ENCODE measurements at places on chromosomes 6 and 20.

DNA sequence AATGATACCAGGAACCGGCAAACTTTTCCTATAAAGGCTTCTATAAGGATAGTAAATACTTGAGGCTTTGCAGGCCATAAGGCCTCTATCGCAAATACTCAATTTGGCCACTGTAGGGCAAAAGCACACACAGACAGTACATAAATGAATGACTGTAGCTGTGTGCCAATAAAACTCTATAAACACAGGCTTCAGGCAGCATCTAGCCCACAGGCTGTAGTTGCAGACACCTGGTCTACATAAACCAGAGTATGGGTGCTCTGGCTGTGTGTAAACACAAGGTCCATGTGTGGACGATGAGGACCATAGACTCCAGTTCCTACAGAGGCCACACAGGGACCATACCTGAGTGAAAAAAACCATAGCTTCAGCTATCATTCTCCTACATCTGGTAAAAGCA is 52.2 kb downstream of the ZMYND8 start:
- DNase-seq: no peak

DNA sequence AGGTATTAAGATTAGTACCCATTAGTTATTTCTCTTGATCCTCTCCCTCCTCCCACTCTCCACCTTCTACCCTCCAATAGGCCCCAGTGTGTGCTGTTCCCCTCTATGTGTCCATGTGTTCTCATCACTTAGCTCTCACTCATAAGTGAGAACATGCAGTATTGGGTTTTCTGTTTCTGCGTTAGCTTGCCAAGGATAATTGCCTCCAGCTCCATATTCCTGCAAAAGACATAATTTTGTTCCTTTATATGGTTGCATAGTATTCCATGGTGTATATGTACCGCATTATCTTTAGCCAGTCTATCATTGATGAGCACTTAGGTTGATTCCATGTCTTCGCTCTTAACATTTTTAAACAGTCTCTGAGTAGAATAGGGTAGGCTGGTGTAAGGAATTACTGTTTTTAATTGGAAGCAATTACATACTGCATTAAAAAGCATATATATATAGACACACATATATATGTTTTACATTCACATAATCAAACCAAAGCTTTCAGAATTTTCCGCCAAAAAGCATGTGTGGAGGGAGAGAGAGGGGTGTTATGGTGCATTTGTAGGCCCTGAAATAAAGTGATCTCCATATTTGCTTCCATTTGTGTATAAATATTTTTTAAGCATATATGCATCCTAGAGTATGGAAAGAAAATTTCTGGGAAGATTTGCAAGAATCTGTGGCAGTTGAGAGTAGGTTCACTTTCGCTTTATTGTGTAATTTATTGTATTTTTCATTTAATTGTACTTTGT is 709 bp upstream of the ANKEF1 start:
- DNase-seq: no peak

DNA sequence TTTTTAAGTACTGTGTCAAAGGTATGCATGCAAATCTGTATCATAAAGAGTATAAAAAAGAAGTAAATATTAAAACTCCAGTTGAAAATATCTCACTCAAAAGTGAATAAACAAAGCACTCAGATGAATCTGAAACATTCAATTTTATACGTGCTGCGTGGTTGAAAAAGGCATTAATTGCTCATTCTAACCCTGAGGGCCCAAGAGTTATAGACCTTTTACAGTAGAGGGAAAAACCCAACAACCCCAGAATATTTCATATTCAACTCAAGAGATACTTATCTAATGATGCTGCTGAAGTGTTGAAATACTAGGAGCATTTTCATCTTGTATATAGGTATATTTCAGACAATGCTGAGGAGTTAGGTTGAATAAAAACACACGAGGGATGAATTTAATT is 862.8 kb upstream of the CITED2 start:
- DNase-seq: no peak

DNA sequence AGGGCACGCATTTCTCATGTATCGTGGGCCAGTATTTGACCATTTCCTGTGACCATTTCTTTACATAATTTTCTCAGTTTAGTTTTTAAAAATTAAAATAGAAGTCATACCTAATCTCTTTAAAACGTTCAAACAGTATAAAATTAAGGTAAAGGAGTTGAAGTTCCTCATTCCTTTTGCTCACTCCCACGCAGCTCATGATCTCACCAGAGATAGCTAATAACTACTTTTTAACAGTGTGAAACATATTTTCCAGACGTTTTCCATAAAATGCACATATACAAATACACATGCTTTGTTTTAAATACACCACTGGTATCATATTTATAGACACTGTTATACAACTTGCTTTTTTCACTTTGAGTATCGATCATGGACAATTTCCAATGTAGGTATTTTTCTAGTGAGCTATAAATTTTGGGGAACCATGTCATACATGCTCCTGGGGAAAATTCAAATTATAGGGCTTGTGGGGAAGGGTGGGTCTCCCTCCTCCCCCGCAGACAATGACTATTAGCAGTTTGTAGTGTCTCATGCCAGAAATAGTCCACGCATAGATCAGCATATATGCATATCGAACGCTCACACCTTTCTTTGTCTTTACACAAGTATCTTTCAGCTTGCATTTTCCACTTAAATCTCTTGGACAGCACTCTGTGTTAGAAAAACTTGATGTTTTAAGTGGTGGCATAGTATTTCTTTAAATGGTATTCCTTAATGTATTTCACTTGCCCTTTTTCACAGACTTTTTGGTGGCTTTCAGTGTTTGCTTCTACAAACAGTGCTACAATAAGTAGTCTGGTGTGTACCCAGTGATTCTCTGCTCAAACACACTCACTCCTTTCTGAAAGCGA is 145.5 kb upstream of the ZNF217 start:
- DNase-seq: no peak

- DNase-seq: no peak
Measured at GRCh38 chr6:26142026-26142425, 54.8 kb downstream of the HFE start.

GRCh38 chr6:132728616-132729015 is 14.8 kb upstream of the VNN1 start:
- DNase-seq: no peak

- no peak for DNase-seq
Measured at GRCh38 chr6:148293181-148293995, 49.2 kb upstream of the SASH1 start.

DNA sequence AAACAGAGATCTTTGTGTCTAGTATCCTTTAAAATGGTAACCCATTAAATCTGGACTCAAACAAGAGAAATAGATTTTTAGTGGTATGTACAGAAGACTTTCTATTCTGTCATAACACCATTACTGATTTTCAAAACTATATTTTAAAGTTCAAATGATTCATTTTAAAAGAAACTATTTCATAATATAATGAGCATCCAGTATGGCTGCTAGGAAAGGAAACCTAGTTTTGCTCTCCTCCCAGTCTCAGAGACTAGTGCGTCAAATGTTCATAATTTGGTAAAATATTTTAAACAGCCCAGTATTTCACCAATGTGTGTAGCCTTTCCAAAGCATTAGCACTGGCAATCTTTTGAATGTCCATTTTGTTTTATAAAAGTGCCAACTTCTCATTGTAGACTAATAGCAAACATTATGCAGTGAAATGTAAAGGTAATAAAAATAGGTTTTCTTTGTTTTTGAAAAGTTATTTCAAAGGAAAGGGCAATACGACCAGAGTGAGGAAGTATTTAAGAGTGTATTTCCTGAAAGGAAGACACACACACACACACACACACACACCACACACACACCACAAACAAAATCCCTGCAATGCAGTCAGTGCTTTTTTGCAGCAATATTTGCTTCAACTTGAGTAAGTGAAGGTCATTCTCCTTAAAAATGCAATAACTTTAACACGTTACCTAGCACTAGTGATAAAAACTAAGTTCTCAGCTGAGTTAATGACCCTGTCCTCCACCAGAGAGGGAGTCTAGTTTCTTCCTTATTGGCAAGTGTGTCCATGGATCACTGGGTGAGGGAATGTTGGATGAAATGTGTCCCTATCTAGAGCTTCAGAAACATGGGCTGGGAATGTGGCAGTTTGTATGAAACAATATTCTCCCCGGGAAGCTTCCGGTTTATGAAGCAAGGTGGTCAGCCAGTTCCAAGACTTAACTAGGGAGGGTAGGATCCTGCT is 4.6 kb downstream of the PPP1R3G start:
- no peak for DNase-seq

GRCh38 chr20:63977739-63978276 is 1.6 kb downstream of the SAMD10 start:
- no peak for DNase-seq

DNA sequence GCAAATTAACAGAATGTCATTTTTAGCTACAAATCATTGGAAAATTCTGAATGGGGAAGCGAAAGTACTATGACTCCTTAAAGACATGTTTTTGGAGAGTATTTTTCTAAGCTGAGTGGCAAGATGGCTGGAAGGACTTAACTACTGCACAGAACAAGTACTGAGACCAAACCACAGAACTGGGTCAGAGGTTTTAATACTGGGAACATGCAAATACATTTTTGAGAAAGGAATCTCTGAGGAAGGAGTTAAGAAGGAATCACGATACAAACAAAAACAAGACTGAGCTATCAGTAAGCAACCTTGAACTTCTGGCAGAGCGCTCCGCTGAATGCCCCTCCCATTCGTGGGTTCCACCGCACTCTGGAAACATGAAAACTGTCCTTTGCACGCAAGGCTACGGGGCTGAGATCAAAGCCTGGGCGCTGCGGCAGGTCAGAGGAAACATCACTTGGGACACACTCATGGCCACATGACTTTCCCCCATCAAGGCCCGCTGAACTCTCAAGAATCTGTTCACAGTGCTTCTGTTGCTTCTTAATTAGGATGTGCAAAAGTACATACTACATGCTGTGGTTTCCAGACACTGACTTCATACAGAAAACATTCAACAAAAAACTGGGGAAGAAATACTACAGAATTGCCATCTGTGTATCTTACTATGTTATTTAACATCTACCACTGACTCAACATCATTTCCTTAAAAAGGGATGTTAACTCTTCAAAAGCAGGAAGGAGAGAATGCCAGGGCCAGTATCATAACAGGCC is 27.8 kb downstream of the SLC23A2 start:
- peak; percentile 78 for DNase-seq

- peak; percentile 96 for DNase-seq
Measured at GRCh38 chr20:19976595-19977372, 40.4 kb upstream of the NAA20 start.

DNA sequence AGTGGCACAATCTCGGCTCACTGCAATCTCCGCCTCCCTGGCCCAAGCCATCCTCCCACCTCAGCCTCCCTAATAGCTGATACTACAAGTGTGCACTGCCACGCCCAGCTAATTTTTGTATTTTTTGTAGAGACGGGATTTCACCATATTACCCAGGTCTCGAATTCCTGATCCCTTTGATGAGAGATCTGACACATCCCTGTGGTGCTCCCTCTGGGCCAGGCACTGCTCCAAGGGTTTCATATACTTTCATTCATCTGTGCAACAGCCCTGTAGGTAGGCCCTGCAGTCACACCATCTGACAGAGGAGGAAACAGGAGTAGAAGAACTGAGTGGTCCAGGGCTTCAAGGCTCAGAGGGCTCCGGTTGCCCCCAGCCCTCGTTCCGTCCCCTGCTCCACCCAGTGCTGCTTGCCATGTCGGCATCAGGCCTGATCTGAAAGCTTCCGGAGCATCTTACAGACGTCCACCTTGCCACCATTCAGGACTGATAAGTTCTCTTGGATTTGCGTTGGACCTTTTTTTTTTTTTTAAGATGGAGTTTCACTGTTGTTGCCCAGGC is 3.3 kb downstream of the ZGPAT start:
- no peak for DNase-seq

GRCh38 chr6:39770446-39770845 is 21.7 kb upstream of the DAAM2 start:
- DNase-seq: no peak

GRCh38 chr20:52200870-52201269 is 9.3 kb upstream of the ZFP64 start:
- DNase-seq: no peak

DNA sequence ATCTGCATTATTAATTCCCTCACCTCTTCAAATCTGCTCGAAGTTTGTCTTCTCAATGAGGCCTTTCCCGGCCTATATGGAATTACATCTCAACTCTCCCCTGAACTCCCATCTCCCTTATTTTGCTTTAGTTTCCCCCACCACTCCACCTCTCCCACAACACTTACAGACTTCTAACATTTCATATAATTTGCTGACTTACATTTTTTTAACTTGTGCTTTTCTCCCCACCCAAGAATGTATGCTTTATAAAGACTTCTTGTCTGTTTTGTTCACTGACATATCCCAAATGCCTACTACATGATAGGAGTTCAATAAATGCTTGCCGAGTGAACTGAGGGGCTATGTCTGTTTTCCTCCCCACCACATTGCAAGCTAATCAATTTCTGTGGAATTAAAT is 3.9 kb upstream of the MARCKS start:
- DNase-seq: no peak

GRCh38 chr6:81002126-81002525 is 750.4 kb downstream of the TENT5A start:
- DNase-seq: no peak

GRCh38 chr6:106070636-106071035 is 15.5 kb upstream of the PRDM1 start:
- no peak for DNase-seq

Data from COLO829 (cell line).